ENCODE measurements at places on chromosomes 2 and 18.

GRCh38 chr2:64189167-64189566, 44.9 kb upstream of the PELI1 start:
- DNase-seq = no peak

DNA sequence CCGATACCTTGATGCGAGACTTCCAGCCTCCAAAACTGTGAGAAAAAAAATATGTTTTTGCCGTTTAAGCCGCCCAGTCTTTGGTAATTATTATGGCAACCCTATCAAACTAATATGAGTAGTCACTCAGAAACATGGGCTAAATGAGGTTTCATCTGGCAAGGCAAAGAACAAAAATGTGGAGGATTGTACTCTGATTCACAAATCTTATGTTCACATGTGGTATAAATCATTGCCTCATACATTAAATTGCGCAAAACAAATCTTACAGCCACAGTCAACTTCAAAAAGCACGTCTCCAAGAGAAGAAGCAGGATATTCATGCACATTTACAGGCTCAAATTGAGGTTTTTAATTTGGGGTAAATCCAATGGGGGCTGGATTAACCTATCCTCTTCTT, 1435.4 kb upstream of the LRRTM1 start:
- DNase-seq = no peak

DNA sequence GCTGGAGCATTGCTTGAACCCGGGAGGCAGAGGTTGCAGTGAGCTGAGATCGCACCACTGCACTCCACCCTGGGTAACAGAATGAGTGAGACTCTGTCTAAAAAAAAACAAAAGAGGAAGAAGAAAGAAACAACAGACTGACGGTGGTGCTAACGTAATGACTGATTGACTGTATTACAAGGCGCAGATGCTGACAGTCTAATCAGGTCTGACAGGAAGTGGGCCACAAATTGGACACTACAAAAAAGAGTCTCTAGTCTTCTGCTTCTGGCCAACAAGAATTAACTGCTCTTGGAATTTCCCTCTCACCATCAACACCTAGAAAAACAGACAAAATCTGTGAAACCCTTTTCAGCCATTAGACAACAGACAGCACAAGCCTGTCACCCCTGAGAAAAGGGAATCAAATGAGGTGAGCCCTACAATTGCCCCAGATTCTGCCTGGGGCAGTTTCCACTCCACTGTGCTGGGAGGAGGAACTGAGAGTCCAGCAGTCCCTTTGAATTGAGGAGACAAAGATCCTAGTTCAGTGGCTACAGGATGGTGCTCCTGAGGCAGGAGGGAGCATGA, 43.3 kb downstream of the SNED1 start:
- DNase-seq = no peak

- no peak for DNase-seq
Measured at GRCh38 chr18:49648811-49649210, 87.0 kb downstream of the LIPG start.

- DNase-seq = no peak
Measured at GRCh38 chr2:181105562-181105961, 125.2 kb downstream of the UBE2E3 start.

DNA sequence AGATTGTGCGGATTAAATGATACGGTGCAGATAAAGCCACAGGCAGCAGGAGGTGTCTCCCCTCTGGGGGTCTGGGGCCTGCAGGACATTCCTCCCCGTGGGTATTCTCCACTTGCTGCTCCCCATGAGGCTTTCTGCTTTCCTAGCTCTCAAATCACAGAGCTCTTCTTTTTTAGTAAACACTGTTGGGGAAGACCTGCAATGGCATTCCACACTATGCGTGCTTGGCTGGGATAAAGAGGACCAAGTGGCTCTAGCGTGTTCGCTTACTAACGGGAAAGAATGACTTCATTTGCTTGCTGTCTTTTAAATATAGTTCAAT, 146.5 kb downstream of the DDX1 start:
- DNase-seq = no peak

- DNase-seq = no peak
Measured at GRCh38 chr2:129061069-129061768, 742.6 kb upstream of the HS6ST1 start.

- DNase-seq = no peak
Measured at GRCh38 chr2:213429516-213429915, 145.3 kb downstream of the SPAG16 start.

- DNase-seq = no peak
Measured at GRCh38 chr18:62603211-62603610, 80.4 kb downstream of the ZCCHC2 start.

Measured in stimulated activated CD4-positive, alpha-beta T cell treated with anti-CD3 and anti-CD28 coated beads, Interleukin-4, amount 100 ng/mL, for 24 hours (primary cell).